ENCODE measurements at places on chromosomes 12 and 14.

DNA sequence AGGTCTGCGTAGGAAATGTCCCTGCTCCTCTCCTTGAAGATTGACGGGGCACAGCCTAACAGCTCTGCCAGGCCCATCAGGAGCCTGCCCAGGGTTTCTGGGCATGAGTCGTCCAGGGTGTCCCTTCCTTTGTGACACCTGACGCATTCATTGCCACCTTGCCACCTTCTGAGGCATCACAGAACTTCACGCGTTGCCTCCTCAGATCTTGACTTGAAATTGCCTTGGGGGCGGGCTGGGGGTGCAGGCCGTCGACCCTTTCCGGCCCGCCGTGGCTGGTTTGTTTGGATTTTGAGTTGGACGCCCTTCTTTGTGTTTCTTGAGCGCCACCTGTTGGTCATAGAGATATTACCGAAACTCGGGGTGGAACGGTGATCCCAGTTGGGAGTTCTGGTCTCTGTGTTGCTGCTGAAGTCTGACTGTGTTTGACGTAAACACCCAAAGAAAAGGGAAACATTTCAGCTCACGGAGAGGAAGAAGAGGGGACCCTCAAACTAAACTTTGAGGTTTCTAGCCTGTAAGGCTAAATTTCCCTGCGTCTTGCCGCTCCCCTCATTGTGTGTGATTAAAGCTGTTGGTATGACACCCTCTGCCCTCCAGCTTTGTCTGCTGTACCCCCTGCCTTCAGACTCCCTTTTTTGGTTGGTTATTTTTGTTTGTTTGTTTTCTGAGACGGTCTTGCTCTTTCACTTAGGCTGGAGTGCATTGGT lies 44.6 kb downstream of the MLXIP start:
- DNase-seq = peak; percentile 71

- peak; percentile 64 for DNase-seq
Observed at GRCh38 chr12:57632958-57633840, at the start of gene B4GALNT1. B4GALNT1 (minus strand) TSS chr12:57633201; CDS start chr12:57632132, 1,069 bp downstream.

- no peak for DNase-seq
Observed at GRCh38 chr14:59251811-59252771, 63.6 kb downstream of the DAAM1 start.

DNA sequence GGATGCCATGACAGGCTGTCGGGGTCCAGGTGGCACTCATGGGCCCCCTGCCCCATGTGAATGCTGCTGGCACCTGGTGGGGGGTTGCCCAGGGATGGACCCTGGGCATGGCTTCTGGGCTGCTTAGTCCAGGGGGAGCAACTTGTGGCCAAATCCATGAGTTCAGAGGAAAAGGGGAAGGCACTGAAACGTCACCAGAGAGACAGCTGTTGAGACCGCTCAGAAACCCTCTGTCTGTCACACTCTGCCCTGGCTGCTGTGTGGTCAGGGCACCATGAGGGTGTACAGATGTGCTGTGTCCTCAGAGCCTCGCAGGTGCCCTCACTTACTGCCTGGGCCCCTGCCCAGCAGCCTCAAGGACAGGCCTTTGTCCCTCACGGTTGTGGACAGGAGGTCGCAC lies 9.4 kb downstream of the CLBA1 start:
- DNase-seq = no peak

- no peak for DNase-seq
Observed at GRCh38 chr14:65928995-65929394, 516.5 kb downstream of the FUT8 start.

- DNase-seq = no peak
Observed at GRCh38 chr12:47222520-47223030, 142.8 kb upstream of the AMIGO2 start.

GRCh38 chr12:114920771-114921554 lies 237.0 kb upstream of the TBX3 start:
- no peak for DNase-seq

DNA sequence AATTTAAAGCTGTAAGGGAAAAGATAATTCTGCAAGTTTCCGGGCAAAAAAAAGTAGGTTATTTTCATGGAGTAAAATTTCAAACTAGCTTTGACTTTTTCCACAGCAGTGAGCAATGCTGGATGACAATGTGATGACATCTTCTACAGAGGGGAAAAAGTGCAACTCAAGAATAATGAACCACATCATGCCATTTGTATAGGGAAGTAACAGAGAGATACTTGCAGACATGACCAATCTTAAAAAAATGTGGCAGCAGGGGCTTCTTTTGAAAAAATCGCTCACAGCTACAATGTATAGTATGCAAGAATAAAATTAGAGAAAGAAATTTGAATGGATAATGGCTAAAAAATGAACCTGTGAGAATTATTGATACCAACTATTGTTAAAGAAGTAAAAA lies 115.5 kb downstream of the DHRS2 start:
- DNase-seq = no peak

GRCh38 chr12:131327521-131328488 lies 374.1 kb downstream of the ADGRD1 start:
- DNase-seq = no peak

GRCh38 chr12:59093073-59093772 lies 172.9 kb upstream of the LRIG3 start:
- DNase-seq = no peak

GRCh38 chr12:109952160-109952858 lies 43.9 kb downstream of the GIT2 start:
- DNase-seq = peak; percentile 25

- DNase-seq = no peak
Observed at GRCh38 chr14:88421286-88421685, 35.8 kb downstream of the SPATA7 start.

DNA sequence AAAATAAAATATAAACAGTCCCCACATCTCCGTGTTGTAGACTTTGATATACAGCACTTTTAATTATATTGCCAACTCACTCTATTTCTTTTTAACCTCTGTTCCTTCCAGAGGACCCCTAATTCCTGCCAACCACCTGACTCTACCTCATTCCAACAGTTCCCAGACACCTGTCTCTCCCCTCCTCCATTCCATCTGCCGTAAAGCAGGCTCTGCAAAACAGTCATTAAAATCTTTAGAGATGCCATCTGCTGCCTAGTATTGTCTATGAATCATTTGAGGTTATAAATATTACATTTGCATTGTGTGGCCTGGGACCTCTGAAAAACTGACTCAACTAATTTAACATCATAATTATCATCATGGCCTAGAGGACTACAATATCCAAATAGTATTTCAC lies 148.8 kb upstream of the DCN start:
- no peak for DNase-seq

DNA sequence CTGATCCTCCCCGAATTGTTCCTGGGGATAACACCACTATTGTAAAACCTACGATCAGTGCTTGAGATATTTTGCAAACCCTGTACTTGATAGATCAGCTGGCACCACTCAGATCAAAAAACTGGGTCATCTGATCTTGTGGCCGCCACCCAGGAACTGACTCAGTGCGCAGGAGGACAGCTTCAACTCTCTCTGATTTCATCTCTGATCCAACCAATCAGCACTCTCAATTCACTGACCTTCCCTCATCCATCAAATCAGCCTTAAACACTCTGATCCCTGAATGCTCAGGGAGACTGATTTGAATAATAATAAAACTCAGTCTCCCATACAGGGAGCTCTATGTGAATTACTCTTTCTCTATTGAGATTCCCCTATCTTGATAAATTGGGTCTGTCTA lies 4.2 kb upstream of the XPOT start:
- DNase-seq = peak; percentile 69

DNA sequence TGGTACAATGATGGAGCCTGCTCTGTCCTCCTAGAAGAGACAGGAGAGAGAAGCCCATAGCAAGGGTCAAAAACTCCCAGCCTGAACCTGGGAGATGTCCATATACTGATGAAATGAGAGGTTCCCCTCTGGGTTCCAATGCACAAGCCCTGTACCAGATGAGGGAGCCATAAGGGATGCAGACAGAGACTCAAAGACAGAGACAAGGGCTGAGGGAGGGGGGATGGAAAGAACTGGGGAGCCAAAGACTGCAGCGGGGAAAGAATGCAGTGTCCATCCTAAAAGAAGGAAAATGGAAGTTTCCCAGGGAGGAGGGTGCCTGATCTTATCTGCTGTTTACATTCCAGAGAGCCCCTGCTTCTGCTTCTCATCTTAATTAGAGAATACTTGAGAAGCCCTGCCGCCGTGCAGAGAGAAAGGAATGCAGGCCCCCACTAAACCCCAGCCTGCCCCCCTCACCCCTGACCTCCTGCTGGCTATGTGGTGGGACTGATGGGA lies 27.7 kb downstream of the KRT18 start:
- DNase-seq = no peak

DNA sequence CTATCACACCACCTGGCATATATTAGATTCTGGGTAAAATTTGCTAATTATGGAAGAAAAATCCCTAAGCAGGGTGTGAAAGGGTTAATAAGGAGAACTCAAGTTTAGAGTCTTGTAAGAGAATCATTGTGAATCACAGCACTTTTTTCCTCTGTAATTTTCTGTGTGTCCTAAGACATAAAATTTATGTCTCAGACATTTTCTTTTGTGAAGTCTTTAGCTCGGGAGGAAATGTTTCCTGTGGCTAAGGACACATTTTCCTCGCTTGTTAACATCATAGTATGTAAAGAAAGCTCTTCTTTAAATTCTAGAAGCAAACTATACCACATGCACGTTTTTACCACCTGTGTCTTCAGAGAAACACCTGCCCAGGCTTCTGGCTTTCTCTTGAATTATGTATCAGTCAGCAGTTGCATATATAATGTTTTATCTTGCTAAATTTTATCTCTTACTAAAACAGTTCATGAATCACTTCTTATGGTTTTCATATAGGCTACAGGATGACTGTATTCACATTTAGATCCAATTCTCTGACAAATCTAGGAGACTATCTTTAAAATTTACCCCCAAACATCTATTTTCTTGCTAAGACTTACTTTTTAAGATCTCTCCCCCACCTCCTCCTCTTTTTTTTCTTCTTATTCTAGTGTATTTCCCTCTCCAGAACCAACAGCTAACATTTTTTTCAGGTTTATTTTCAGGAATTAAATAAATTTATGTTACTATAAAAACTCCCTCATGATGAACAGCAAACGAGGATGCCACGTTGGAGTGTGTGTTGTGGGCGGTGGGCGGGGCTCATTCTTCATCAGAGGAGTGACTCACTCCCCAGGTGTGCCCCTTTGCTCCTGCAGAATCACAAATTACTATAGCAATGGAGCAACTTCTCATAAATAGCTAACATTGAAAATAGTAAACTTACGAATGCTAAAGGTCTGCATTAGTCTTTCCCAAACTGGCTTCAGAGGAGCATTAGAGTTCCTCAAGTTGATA lies 11.6 kb upstream of the CSRP2 start:
- DNase-seq = no peak

GRCh38 chr12:122726080-122726558 lies 4.5 kb downstream of the HCAR1 start:
- peak; percentile 68 for DNase-seq

- no peak for DNase-seq
Observed at GRCh38 chr14:92317511-92317910, 5.5 kb upstream of the SLC24A4 start.

DNA sequence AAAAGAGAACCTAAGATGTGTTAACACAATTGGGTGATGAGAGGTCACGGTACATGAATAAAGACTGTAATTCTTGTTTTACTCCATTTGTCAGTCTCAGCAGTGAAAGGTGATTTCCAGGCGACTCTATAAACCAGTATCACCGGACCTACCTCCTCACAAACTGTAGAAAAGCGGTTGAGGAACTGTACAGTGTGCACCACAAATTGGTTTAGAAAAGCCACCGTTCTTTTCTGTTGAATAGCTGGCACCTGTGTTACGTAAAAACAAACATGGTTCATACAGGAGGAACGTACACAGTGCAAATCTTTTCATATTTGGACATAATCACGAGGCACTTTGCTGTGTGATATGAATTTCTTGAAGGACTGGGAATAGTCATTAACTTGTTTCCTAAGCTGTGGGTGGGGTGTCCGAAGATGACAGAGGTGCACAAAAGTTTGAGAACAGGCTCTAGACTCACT lies 663 bp downstream of the WASHC3 start:
- DNase-seq = peak; percentile 63

DNA sequence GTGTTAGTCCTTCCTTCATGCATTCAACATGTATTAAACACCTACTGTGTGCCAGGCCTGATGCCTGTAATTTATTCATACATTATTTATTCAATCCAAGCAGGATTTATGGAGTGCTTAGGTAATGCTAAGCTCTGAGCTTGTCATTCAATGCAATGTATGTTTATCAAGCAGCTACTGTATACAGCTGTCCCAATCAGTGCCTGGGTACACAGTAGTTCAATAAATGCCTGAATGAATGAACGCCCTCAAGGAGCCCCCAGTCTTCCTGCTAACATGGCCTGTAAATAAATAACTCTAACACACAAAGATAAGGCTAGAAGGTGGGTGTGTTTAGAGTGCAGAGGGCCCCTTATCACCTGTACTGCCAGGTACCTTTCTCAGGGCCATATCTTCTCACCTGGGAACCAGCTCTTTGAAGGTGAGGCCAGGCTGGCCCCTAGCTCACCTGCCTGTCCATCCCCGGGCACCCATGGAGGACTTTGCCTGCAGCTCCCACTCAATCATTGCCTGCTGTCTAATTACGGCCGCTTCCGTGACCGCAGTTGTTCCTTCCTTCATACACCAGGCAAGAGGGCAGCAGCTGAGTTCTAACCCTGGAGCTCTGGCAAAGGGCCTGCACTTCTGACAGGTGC lies 20.0 kb upstream of the KDM2B start:
- DNase-seq = no peak

DNA sequence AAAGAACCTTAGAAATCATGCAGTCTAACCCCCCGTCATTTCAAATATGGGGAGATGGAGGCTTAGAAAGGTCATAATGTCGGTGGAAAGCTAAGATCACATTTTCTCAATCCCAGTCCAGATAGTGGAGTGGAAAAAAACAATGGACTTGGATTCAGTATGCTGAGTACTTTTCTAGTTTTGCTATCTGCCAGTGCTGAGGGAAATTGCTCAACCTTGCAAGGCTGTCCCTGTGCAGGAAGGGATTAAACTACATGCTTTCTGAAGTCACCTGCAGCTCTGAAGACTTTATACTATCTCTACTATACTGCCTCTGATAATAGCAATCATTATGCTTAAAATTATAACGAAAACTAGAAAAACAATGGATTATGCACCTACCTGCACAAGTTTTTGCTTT lies 272.8 kb downstream of the LRIG3 start:
- no peak for DNase-seq

- no peak for DNase-seq
Observed at GRCh38 chr12:69469854-69470188, 367 bp upstream of the FRS2 start.

- DNase-seq = peak; percentile 8
Observed at GRCh38 chr14:58732387-58732786, 94.6 kb downstream of the DACT1 start.

GRCh38 chr14:101843665-101844064 lies 82.2 kb downstream of the PPP2R5C start:
- DNase-seq = peak; percentile 78

GRCh38 chr14:64467566-64467965 lies 2.3 kb downstream of the AKAP5 start:
- peak; percentile 34 for DNase-seq

DNA sequence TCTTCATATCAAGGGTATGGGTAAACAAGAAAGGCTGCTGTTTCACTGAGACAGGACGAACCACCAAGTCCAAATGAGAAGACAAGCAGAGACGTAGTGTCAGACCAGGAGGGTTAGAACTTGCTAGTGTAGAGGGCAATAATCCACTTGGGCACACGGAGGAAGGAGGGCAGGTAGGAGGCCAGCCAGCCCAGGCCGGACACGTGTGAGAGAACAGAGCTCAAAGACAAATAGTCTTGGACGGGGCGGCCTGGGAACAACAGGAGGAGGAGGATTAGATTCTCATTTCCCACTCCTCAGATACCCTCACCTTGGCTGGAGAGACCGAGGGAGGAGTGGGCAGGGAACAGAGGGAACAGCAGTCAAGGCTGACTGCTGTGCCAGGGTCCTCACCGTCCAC lies 8.8 kb downstream of the DHRS1 start:
- DNase-seq = no peak

GRCh38 chr12:92871116-92871515 lies 58.0 kb downstream of the EEA1 start:
- no peak for DNase-seq

All from activated CD4-positive, alpha-beta T cell treated with anti-CD3 and anti-CD28 coated beads, Interleukin-2, amount 50 U/mL, for 16 hours (primary cell).